ENCODE measurements at places on chromosomes 4 and X.
A peak's percentile ranks its signal among the peaks of the same experiment; 100 is the strongest.

DNA sequence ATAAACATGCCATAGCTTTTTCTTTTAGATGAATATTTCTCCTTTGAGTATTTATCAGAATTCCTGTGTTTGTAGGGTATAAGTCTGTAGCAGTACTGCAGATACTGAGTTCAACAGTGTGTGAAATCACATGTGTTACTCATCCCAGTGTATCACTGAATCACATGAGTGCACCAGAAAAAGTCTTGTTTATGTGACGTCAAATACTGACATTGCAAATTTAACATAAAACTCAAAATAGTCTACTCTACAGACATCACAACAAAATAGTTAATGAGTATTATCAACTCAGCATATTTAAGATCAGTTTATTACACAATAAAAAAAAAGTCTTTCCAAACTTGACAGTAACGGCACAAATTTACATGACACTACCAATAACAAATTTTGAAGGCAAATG is 221.3 kb downstream of the DCTD start:
- no peak for DNase-seq

DNA sequence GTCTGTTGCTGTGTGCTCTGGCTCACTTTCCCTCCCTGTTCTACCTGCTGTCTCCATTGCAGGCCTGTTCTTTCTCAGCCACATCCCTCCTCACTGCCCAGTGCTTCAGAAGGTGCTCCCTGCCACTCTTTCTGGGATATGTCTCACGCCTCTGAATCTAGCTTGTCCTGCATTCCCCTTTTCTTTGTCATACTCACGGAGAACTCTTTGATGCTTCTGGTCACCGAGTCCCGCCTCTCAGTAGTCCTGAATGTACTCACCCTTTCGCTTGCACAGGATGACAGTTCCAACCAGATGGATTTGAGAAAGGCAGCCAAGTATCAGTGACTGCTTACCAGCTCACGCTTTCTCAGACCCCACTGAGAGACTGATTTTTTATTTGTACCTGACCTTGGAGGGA is 65.2 kb upstream of the TLR2 start:
- DNase-seq, result no peak

DNA sequence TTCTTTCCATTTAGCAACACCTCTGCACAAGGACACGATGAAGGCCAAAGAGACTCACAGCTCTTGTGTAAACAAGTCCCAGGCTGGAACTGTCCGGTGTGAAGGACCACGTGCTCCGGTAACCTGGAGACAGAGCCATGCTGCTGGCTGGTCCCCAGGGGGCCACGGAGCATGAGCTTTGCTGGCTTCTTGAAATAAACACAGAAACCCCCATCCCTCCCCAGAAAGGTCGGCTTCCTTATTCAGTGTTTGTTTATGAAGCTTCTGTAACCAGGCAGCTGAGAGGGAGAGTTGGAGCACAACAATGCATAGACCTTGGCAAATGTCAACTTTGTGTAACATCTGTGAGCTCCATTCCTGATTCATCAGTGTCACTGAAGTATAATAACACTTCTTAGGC is 109.4 kb downstream of the GPR143 start:
- no peak for DNase-seq

DNA sequence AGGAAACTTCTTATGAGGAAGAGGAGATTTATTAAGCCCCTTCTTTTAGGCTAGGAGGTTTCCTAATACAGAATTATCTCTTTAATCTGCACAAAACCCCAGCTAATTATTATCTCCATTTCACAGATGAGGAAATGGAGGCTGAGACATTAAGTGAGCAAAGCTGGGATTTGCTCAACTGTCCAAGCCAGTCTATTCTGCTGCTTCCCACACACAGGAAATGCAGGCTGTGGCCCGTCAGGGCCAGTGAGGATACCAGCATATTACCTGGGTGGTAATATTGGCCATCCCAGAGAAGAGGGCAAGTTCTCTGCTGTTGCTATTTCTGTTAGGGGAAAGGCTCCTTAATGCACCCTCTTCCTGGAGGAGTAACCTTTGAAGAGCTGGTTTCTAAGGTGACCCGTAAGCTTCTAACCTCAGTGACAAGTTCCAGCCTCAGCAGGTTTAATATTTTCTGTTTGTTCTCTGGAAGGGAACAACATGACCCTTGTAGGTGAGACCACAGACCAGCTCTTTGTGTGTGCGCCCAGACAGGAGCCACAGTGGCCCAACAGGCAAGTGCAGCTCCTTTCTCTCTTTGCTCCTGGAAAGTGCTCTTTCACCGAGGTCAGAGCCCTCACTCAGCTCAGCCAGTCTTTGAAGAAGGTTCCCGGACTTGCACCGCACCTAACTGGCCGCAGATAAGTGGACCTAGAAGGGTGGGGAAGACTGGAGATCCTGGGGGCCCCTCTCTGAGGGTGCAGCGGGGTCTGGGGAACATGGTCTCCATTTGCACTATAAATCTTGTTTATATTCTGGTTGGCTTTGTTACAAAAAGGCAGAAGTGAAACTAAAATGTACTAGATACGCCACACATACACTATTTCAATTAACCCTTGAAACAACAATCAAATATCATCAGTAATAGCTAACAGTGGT is 35.5 kb downstream of the TBC1D9 start:
- no peak for DNase-seq

GRCh38 chrX:154349359-154349935 is 25.0 kb downstream of the FLNA start:
- no peak for DNase-seq

GRCh38 chrX:73262991-73263390 is 48.3 kb upstream of the NAP1L2 start:
- DNase-seq, result no peak

DNA sequence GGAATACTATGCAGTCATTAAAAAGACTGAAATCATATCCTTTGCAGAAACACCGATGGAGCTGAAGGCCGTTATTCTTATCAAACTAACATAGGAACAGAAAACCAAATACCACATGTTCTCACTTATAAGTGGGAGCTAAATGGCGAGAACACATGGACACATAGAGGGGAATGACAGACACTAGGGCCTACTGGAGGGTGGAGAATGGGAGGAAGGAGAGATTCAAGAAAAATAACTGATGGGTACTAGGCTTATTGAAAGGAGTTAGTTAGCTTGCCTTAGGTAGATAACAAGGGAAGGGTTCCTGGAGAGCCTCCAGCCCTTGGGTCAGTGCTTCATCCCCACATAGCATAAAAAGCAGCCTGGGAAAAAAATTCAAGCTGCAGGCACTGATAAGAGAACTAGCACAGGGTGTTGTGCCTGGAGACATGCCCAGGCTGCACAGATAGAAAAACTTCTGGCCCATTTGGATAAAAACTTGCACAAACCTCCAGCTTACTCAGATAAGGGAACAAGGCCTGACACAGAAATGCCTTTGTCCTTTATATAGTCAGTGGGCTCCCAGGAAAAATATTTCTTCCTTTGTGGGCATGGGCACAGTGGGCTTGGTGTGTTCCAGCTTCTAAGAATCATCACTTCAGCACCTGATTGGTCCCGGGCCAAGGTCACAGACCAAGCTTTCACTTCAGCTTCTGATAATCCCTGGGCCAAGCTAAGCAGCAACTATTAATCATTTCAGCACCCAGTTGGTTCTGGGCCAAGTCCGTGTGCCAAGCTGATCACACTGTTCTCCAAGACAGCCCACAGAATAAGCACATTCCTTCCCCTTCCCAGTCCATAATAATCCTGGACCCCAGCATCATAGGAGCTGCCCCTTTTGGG is 23.1 kb upstream of the PWWP3B start:
- DNase-seq, result no peak

GRCh38 chr4:183335369-183335940 is 13.2 kb upstream of the CLDN24 start:
- DNase-seq, result no peak

DNA sequence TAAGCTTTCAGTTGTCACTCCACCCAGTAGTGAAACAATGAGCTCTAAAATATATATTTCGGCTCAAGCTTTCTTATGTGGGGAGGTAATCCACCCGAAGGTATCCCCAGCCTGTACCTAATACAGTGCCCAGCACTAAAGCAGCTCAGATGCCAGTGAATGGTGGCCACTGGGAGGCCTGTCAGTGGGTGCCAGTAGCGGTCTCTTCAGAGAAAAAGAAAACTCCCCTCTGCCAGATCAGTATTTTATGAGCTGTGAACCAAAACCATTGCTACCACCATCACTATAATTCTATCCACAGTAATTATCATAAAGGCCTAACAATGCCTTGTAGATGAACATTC is 835 bp upstream of the NFKB1 start:
- DNase-seq, result peak; percentile 43

GRCh38 chr4:145623831-145624230 is 4.6 kb downstream of the MMAA start:
- no peak for DNase-seq

DNA sequence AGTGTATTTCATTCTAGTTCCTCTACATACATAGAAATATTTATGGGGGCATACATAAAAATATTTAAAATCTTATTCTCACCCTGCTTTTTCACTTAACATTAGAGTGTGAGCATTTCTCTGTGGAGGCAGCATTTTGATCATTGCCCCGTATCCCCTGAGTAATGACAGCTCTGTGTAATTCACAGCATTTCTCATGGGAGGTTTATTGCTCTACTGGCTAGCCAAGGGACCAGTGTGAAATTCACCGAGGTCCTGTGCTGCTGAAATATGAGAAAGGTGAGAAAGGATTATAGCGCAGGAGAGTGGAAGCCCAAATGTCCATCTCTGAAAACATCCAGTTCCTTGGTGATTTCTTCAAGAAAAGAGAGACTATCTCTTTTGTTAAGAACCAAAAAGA is 22.9 kb downstream of the PDGFC start:
- no peak for DNase-seq

DNA sequence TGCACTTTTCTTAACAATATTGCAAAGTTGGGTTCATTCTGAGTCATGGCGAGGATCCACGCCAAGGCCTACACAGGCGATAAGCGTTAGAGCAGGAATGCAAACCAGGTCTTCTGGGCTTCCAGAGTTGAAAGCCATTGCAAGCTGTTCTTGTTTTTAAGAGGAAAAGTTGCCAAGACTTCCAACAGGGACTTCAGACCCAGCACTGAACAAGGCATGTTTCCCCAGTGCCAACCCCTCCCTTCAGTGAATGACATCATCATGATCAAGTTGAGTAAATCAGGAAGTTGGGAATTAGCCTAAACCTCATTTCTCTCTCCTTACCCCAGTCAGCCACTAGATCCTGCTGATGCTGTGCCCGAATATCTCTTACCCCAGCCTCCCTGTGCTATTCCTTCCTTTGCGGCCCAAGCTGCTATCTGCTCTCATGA is 355.1 kb downstream of the HS3ST1 start:
- no peak for DNase-seq

DNA sequence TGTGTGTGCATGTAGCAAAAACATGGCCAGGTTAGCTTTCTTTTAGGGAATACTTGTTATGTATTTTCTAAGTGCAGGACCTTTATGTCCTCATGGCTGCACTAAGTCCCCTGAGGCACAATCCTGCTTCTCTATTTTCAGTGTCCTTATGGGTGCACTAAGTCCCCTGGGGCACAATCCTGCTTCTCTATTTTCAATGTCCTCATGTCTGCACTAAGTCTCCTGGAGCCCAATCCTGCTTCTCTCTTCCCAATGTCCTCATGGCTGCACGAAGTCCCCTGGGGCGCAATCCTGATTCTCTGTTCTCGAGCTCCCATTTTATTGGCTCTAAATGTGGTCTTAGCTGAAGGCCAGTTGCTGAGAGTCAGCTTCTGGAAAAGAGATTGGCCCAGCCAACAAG is 49.7 kb upstream of the GPRIN3 start:
- no peak for DNase-seq

GRCh38 chrX:2451501-2452316 is 49.1 kb downstream of the DHRSX start:
- no peak for DNase-seq

DNA sequence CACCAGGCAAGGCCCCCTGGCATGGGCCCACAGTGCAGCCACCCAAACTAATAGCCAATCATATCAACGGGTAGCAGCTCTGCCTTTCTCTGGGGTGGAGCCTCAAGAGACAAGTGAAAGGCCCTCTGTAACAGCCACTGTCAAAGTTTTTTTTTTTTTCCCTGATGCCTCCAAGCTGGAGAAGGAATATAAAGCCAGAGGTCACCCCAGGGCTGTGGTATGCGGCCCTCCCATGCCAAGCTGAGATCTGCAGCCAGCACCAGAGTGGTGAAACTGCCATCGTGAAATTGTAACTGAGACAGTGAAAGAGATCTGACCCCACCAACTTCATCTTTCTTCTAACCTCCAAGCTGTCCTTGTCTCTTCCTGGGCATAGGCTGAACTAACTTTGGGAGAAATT is 407.0 kb downstream of the KLHL4 start:
- no peak for DNase-seq

DNA sequence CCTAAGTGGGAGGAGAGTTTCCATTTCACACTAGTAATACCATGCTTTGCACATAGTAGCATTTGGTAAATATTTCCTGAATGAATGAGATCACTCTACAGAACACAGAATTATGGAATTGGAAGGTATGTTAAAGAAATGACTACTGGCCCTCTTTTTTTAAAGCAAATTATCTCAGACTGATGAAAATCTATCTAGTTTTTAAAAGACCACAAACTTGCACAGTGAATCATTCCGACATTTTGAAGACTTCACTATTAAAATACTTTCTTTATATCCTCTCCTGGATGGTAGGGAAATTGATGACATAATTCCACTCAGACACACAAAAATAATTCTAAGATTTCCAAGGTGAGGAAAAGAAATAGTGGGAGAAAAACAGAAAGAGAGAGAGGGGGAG is 68.4 kb upstream of the ETNPPL start:
- DNase-seq, result no peak

DNA sequence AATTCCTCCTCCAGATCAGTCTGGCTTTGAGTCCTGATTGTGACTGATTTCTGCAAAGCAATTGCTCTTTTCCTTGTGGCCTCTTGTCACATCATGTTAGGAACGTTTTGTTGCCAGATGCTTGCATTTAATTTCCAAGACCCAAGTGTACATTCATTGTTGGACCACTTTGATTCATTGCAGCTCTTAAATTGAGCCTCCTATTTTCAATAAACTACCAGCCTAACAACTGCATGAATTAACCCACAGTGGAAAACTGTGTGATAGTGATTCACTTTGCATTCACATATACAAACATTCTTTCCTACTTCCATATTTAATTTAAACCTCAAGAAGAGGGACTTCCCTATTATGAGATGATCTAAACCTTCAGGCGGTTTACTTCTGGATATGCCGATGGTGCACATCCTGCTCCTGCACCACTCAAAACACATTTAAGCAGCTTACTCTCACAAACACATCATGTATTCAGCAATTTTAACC is 118.4 kb downstream of the AFF1 start:
- DNase-seq, result no peak

DNA sequence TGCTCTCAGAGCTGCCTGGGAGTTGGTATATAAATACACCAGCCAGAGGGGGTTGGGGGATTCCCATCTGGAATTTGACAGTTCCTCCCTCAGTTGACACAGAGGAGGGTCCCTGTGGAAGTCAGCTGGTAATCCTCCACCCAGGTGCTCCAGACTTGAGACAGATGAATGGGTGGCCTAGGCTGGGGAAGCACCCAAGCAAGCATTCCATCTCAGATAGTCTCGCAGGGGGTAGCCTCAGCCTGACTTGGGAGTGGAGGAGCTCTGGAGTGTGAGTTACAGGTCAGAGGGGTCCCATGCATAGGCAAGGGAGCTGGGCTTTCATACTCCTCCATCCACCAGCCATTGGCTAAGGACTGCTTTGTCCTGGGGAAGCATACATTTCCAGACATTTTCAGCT is 229.3 kb upstream of the BCOR start:
- DNase-seq, result no peak

All from stimulated activated CD8-positive, alpha-beta memory T cell treated with anti-CD3 and anti-CD28 coated beads, Interleukin-4, amount 100 ng/mL, for 48 hours (primary cell).